Suppressor macrophage treated with lipopolysaccharide for 4 hours (primary cell): ENCODE measurements at places on chromosomes 4 and X.
A peak's percentile ranks its signal among the peaks of the same experiment; 100 is the strongest.

GRCh38 chr4:16783119-16783518 is 115.3 kb downstream of the LDB2 start:
- DNase-seq = no peak

DNA sequence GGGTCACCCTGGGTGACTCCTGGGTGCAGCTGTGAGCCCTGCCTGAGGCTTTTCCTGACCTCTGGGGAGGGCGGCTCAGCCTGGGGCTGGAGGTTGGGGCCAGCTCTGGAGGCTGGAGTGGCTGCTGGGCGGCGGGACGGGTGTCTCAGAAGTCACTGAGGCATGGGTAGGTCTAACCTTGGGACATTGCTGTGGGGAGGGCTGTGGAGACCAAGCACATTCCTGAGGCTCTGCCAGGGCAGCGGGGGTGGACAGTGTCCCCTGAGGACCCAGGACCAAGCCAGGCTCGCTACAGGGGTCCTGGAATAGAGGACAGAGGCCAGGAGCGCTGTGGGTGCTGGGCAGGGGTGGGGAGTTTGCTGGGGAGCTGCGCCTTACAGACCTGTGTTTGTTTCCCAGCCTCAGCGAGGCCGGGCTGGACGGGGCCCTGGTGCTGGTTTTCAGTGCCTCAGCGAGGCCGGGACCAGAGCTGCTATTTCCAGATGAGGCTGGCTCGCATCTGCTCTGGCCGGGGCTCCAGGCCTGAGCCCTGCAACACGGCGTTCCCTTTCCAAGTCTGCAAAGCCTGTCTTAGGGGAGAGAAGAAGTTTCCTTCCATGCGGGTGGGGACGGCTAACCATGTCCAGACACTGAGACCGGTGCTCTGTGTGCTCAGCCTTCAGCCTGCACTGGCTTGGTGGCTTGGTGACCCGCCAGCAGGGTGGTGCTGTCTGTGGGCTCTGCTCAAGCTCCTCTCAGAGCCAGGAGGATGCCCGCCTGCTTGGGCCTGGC is 3.0 kb upstream of the SLC25A6 start:
- no peak for DNase-seq

GRCh38 chr4:112058433-112058832 is 86.8 kb upstream of the FAM241A start:
- no peak for DNase-seq

DNA sequence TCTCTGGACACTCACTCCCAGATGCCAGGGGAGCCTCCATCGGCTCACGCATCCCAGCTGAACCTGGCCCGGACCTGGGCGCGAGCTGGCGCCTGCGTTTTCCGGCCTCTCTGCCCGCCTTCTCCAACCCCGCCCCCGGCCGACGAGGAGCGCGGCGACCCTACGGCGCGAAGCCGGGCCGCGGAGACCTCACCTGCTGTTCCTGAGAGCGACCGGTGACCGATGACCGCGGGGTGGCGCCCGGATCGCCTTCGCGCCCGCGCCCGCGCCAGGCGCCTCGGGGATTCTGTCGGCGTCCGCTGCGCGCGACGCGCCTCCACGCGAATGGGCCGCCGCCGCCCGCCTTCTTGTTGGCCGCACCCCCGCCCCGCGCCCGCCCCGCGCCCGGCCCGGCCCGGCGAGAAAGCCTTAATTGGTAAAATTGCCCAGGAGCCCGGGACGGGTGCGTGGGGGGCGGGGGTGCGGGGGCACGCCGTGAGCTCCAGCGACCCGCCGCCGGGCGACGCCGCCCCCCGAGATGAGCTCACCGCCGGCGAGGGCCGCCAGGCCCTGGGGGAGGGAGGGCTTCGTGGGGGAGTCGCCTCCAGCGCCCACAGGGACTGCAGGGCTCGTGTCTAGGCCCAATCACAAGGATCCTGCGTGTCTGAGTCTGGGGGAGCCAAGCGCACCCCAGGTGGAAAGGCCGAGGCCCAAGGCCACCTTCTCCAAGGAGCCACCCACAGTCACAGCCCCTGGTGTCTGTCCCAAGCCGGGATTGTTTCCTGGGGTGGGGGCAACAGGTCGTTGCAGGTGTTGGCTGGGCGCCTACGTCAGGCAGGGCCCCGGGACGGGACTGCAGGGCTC is at the start of gene FLNA:
FLNA (minus strand) TSS at position 322 of the 843 bp plus-strand sequence. CDS start 3,389 bp downstream, outside the sequence.
- peak; percentile 34 for DNase-seq
